ENCODE measurements at places on chromosomes 7 and 10.
A peak's percentile ranks its signal among the peaks of the same experiment; 100 is the strongest.

- DNase-seq: no peak
These were observed 70.8 kb downstream of the LRRC17 start for GRCh38 chr7:102983602-102984001.

DNA sequence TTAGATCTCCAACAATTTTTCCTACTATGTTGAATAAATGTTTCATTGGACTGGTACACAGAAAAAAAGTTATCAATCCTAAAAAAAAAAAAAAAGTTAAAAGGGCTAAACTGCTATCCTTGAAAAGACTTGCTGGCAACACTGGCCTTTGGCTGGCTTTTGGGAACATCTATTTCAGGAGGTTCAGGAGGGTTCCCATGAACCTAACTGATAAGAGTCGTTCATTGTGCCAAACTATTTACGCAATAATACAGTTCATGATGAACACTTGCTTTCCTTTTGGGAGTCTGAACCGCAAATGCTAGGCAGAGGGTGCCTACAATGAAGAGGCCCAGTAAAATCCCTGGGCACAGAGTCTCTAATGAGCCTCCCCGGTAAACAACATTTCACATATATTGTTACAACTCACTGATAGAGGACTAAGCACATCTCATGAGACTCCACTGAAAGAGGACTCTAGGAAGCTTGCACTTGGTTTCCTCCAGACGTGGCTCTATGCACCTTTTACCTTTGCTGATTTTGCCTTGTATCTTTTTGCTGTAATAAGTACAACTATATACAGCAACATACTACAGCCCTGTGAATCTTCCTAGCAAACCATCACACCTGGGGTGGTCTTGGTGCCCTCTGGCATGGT lies 45.0 kb downstream of the ZFAND4 start:
- no peak for DNase-seq

- peak; percentile 74 for DNase-seq
These were observed 24.0 kb downstream of the ELFN1 start for GRCh38 chr7:1693991-1694524.

- no peak for DNase-seq
These were observed 24.3 kb downstream of the FAM20C start for GRCh38 chr7:216360-217300.

DNA sequence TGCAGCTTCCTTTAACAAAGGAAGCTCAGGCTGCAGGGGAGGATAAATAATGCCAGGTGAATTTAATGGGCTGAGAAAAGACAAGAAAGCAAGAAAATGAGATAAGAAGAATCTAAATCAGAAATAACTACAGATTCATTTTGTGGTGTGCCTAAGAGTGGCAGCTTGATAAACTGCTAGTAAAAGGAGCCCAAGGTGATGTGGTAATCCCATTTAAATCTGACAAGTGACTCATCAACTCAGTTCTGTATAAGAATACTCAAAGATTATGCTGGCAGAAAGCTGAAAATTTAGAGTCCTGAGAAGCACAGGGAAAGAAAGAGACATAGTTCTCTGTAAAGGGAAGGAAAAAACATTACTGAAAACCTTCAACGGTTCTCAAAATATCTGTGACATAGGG lies 109.4 kb upstream of the PDE1C start:
- peak; percentile 8 for DNase-seq

GRCh38 chr10:113753020-113753692 lies 1.7 kb downstream of the PLEKHS1 start:
- no peak for DNase-seq

- DNase-seq: no peak
These were observed 37.1 kb downstream of the SLC25A13 start for GRCh38 chr7:96284835-96285234.

DNA sequence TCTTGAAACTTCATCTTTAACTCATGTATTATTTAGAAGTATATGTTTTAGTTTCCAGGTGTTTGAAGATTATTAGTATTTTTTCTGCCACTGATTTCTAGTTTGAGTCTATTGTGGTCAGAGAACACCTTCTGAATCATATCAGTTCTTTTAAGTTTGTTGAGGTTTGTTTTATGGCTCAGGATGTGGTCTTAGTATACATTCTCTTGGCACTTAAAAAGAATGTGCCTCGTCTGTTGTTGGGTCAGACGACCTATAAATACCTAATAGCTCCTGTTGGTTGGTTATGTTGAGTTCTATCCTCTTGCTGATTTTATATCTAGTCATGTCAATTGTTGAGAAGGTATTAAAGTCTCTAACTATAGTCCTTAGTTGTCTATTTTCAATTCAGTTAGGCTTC lies 15.9 kb downstream of the TDRD1 start:
- DNase-seq: no peak

DNA sequence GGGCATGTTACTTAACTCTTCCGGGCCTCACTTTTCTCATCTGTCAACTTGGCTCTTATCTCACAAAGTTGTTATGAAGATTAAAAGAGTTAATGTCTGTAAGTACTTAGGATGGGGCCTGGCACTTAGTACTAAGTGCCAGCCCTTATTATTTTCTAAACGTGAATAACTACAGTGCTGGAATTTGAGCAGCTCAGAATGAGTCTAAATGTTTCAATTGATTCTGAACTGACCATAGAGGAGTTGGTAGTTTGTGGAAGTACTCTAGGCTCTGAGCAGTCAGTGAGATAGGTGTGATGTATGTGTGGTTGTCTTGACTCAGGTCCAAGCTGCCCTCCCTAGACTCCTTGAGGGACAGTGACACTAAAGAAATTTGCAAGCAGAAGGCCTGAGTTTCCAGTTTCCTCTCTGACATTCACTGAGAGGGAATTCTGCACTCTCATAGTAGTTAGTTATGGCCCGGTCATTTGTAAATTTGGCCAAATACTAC lies 18.5 kb upstream of the JAZF1 start:
- no peak for DNase-seq

DNA sequence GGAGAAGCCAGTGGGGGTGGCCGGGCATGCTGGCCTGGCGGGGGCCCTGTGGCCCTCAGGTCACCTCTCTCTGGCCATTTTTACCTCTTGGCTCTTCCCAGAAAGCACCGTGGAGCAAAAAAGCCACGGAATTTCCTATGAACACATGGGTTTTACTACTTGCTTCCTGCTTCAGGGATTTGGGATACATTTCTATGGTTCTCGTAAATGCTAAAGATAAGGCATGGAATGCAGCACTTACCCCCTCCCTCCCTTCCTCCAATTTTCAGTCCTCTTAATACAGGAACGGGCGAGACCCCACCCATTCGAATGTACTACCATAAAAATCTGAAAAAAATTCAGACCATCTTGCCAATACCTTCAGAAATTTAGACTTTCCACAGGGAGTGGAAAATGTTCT lies 279.7 kb downstream of the ARHGAP12 start:
- DNase-seq: no peak

- DNase-seq: peak; percentile 82
These were observed 67.5 kb downstream of the PWWP2B start for GRCh38 chr10:132464256-132465192.

GRCh38 chr10:112981553-112981952 lies 31.5 kb downstream of the TCF7L2 start:
- DNase-seq: no peak

DNA sequence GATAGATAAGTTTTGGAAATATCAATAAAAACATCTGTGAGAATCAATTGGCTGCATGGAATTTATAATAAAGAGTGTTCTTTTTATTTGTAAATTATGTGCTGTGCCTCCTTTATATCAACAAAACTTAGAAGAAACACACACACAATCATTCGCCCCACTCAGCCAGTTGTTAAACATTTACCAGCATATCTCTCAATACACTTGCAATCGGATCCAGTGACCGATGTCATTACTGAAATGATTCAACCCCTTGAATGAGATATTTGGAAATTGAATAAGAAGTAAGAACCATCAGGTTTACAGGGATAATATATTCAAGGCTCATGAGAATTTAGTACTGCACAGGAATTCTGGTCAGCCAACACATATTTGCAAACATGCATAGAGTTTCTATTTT lies 35.6 kb downstream of the TAF3 start:
- no peak for DNase-seq

DNA sequence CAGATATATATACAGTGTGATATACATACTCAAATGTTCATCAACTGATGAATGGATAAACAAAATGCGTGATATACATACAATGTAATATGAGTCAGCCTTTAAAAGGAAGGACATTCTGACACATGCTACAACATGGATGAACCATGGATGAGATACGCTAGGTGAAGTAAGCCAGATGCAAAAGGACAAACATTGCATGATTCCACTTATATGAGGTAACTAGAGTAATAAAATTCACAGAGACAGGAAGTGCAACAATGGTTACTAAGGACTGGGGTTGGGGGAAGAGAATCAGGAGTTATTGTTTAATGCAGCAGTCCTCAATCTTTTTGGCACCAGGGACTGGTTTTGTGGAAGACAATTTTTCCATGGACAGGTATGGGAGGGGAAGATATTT lies 47.3 kb upstream of the PIK3AP1 start:
- DNase-seq: no peak

- DNase-seq: no peak
These were observed 238.1 kb upstream of the GLI3 start for GRCh38 chr7:42475082-42475481.

- DNase-seq: no peak
These were observed 29.8 kb downstream of the ZMIZ1 start for GRCh38 chr10:79098596-79099015.

DNA sequence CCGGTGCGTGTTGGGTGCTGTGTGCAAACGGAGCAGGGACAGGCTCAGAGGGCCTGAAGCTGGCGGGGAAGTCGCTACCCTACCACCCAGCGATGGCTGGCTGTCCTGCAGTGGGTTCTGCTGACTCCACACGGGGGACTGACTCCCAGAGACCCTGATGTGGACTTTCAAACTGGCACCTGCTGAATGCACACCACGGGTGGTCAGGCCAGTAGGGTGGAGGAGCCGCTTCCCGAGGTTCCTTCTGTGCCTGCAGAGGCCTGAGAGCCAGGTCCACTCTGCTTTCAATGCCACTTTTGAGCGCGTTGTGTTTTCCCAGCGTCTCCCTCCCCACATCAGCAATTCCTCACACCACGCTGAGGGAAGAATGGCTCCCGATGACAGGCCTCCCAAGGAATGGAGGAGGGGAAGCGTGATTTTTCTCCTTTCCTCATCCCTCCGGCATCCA lies 135.3 kb downstream of the ADARB2 start:
- DNase-seq: no peak

DNA sequence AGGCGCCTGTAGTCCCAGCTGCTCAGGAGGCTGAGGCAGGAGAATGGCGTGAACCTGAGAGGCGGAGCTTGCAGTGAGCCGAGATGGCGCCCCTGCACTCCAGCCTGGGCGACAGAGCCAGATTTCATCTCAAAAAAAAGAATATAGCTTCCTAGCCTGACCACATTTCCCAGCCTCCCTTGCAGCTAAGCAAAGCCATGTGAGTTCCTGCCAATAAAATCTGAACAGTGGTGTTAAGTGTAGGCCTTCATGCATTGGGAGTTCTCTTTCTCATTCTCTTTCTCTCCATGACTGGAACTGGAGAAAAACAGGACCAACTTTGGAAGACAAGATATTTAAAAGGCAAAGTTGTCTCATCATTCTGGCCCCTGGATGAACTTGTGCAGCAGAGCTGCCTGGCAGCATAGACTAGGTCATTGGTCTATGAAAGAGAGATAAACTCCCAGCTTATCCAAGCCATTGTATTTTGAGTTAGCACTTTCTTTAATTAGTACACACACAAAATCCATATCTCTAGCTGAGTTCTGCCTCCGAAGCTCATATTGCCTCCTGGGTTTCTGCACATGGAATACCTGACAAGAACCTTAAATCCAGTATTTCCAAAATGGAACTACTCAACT lies 60.8 kb downstream of the TSPAN12 start:
- no peak for DNase-seq

DNA sequence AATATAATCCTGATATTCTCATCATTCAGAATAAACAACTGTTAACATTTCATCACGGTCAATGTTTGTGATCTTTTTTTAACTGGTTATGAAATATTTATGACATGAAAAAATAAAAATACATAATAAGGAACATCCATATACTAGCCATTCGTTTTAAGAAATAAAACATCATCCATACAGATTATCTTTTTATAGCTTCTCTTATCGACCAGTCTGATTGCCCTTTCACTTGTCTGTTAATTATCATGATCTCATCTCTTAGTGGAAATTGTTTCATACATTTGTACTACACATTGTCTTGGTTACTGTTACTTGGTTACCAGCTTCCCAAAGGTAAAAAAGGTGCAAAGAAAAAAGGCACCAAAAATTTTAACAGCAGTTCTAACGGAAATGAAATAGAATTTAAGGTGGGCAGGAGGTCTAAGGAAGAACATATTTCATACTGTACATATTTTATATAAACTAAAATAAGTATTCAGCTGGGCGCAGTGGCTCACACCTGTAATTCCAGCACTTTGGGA lies 8.4 kb downstream of the ARHGAP21 start:
- DNase-seq: no peak

DNA sequence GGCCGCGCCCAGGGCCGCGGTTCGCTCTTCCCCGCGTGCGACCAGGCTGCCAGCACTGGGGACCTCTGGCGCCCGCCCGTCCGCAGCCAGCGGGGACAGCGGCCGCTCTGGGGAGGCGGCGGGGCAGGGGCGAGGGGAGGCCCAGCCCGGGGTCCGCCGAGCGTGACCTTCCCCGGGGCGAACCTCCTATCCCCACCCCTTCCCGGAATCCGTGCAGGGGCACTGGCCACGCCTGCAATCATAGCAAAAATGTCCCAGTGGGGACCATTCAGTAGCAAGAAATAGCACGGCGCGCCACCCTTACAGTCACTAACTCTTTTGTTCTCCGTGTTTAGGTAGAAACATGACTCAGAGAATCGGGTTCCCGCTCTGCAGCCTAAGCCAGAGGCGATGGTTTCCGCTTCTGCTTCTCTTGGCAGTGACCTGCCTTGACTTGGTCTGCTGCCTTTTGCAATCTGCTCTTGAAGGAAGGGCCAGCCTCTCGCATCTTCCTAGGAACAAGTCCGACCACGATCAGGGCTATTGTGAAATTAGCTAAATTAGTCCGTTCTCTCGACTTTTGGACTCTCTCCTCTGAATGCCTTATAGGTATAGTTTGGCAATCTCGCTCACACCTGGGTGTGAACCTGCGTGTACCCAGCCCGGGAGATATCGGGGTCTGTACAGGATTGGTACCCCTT lies 79.3 kb upstream of the ACBD5 start:
- DNase-seq: peak; percentile 12

GRCh38 chr10:34609287-34609940 lies 205.7 kb downstream of the PARD3 start:
- no peak for DNase-seq

GRCh38 chr7:155845226-155845625 lies 33.0 kb upstream of the SHH start:
- no peak for DNase-seq

GRCh38 chr7:30396389-30396788 lies 82.2 kb downstream of the NOD1 start:
- DNase-seq: no peak

GRCh38 chr7:98125759-98126158 lies 19.1 kb downstream of the LMTK2 start:
- no peak for DNase-seq

- DNase-seq: no peak
These were observed 330.0 kb downstream of the RNLS start for GRCh38 chr10:88253128-88253527.
